ENCODE measurements at places on chromosomes 6 and 20. TPM values are rescaled to one million over a fixed set of nuclear protein-coding genes. Genes with fewer than 3 reads are reported as not detected.

Gene FAXC
- 0.30 TPM for total RNA-seq

Gene RBM38
- total RNA-seq = 91.9 TPM

DNA sequence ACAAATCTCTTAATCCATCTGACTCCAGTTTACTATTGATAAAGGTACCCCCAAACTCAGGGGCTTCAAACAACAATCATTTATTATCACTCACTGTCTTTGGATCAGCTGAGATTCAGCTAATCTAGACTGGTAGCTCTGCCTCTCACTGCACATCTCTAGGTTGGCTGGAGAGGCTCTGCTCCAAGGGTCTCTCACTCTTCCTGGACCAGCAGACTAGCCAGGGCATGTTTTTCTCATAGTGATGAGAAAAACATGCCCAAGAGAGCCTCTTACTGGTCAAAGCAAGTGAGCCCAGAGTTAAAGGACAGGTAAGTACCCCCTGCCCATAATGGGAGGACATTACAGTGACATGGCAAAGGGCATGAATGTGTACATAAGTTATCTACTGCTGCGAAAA, 115.1 kb upstream of the BEND3 start:
- H3K36me3 ChIP-seq = peaks cover 5% of the 10 kb centered on the region
- H3K4me1 ChIP-seq = no peaks in the 10 kb centered on the region
- no peak overlapping the region for H3K4me3 ChIP-seq
- DNase-seq = no peak

Gene CCDC28A
- total RNA-seq = 17.4 TPM

- H3K36me3 ChIP-seq = peaks cover 20% of the 10 kb centered on the region
- no peak for DNase-seq
- H3K27me3 ChIP-seq = no peaks in the 10 kb centered on the region
- H3K27ac ChIP-seq = no peak overlapping the region
- H3K4me3 ChIP-seq = no peak overlapping the region
These were observed 13.4 kb upstream of the TNFAIP3 start for GRCh38 chr6:137853569-137854213.

Gene CLVS2
- not detected for total RNA-seq
